ENCODE measurements at places on chromosomes 7 and 10. TPM values are rescaled to one million over a fixed set of nuclear protein-coding genes. Genes with fewer than 3 reads are reported as not detected.

Gene APBB1IP
- total RNA-seq, result 5.9 TPM

Gene GPR158
- total RNA-seq, result 0.05 TPM

Gene PPP1R9A
- 4.0 TPM for total RNA-seq

Gene CLCN1
- total RNA-seq, result not detected

Data from A549 treated with Hydrocortisone at 1 μM for 4 hours (cell line).